ENCODE measurements at places on chromosomes 5 and 9.
A peak's percentile ranks its signal among the peaks of the same experiment; 100 is the strongest.

DNA sequence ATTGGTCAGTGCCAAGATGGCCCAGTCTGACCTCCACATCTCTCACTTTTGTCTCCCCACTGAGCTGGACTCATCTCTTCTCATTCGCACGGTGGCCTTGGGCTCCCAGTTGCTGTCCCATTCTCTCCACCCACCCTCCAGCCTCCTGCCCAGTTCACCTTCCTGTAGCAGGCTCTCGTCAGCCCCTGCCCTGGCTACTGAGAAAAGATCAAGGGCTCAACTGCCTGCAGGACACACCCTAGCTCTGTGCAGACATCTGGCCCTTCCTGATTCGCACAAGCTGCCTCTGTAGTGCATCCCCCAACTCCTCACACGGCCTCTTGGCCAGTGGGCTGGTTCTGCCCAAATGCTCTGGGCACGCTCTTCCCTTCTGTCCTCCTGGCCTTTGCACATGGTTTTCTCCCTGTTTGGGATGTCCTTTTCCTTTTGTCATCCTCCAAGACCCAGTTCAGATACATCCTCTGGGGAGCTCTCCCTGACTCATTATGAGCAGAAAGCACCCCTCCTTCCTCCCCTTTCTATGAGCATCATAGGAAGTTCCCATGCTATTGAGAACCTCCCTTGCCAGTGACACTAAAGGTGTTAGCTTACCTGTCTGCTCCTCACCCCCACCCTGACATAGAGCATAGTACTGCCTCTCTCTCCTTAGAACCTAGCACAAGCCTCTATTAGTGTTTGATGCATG, 78.5 kb upstream of the TGFBR1 start:
- no peak for DNase-seq

GRCh38 chr5:124438903-124439281, 307.5 kb downstream of the ZNF608 start:
- DNase-seq = no peak

DNA sequence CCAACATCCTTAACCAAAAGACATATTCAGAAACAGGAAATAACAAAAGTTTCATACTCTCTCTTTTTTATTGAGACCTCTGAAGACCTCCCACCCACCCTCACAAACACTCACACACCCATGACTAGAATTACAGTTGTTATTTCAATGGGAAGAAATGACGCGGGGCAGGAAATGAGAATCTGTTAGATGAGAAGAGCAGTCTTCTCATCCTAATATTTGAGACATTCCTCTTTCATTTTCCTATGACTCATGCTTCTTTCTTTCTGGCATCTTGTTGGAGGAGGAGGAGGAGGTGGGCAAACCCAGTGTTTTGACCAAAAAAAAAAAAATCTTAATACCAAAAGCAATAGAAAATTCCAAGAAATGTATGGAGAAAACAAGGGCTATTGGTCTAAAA, 179.5 kb upstream of the TARS1 start:
- no peak for DNase-seq

DNA sequence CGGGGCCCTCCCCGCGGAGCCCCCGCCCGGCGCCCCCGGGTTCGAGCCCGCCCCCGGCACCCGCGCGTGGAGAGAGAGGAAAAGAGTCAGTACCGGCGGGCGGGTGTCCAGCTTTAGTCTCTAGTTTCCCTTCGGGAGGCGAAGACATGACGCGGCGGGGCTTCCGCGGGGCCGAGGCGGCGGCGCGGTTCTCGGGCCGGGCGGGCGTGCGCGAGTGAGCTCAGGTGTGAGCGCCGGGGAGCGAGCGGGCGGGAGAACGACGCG, 181 bp downstream of the DAP start:
- DNase-seq = no peak

- DNase-seq = no peak
Measured at GRCh38 chr5:118596255-118596654, 392.1 kb downstream of the DTWD2 start.

GRCh38 chr5:158430166-158430797, 571.3 kb upstream of the CLINT1 start:
- DNase-seq = no peak

- no peak for DNase-seq
Measured at GRCh38 chr9:35763181-35763580, 9.1 kb upstream of the MSMP start.

DNA sequence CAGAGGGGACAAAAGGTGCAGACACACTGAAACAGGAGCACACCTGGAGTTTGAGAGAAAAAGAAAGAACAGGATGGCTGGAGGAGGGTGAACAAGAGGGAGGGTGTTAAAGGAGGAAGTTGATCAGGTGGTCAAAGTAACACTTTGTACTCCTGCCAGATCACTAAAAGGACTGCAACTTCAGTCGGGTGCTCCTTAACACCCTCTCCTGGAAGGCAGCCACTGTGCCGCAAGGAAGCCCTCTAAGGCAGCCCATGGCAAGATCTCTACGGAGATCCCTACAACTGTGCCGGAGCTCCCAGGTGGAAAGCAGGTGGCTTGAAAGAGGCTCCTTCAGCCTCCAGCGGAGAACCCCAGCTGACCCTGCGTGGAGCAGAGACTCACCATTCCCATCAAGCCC, 124.4 kb upstream of the MSX2 start:
- DNase-seq = no peak

GRCh38 chr9:87080512-87081264, 133.4 kb upstream of the GAS1 start:
- DNase-seq = no peak

- no peak for DNase-seq
Measured at GRCh38 chr9:19623941-19624340, 164.9 kb downstream of the SLC24A2 start.

DNA sequence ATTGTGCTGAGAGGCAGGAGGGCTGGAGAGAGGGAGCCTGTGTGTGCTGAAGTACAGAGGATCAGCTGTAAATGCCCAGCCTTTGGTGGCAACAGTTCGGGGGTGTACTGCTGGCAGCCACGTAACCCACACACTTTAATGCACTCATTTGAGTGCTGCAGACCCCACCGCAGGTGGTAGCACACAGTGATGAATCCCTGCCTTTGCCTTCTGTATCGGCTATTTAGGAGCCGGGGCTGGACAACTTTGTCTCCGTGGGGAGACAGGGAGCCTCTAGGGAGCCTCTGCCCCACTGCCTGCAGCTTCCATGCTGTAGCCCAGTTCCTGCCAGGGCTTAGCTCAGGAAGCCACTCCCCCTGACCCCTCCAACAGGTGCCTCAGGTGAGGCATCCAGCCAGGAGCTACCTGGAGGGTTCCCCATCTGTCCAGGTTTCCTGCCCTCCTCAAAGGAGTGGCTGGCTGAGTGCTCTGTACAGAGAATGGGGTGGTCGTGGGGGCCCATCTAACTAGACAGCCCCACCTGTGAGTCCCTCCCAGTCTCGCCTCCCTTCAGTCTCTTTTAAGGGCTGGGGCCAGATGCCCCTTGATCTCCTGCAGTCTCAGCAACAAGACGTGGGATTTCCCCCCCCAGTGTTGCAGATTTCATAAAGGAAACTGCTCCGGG, 44.5 kb downstream of the SECISBP2 start:
- no peak for DNase-seq

GRCh38 chr5:127941646-127942045, 141.9 kb upstream of the SLC12A2 start:
- DNase-seq = no peak

GRCh38 chr9:110788871-110789270, 120.3 kb downstream of the MUSK start:
- DNase-seq = no peak

DNA sequence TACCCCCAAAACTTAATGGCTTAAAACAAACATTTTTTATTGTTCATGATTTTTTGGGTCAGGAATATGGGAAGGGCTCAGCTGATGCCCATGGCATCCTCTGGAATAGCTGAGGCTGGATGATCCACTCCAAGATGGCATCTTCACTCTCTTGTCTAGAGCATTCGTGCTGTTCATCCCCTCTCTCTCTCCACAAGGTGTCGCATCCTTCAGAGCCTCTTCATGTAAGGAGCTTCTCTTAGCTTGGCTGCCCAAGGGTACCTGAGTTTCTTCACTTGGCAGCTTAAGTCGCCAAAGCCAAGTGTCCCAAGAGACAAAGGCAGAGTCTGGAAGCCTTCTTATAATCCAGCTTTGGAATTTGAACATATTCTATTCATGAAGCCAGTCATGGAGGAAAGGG, 294.7 kb downstream of the CHSY3 start:
- DNase-seq = no peak

GRCh38 chr5:93632327-93632726, 49.3 kb downstream of the NR2F1 start:
- no peak for DNase-seq

DNA sequence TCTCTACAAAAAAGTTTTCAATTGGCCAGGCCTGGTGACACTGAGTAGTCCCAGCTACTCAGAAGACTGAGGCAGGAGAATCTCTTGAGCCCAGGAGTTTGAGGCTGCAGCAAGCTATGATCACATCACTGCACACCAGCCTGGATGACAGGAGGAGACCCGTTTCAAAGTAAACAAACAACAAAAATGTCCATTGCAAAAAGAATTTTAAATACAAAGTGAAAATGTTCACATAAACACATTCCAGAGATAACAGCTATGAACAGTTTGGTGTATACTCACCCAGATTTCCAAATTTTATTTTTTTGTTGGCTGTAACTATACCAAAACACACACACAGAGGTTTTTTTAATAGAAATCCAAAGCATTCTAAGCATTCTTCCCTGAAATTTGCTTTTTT, 39.8 kb downstream of the ADRA1B start:
- no peak for DNase-seq

GRCh38 chr5:168976311-168976970, 324.5 kb downstream of the SLIT3 start:
- no peak for DNase-seq

DNA sequence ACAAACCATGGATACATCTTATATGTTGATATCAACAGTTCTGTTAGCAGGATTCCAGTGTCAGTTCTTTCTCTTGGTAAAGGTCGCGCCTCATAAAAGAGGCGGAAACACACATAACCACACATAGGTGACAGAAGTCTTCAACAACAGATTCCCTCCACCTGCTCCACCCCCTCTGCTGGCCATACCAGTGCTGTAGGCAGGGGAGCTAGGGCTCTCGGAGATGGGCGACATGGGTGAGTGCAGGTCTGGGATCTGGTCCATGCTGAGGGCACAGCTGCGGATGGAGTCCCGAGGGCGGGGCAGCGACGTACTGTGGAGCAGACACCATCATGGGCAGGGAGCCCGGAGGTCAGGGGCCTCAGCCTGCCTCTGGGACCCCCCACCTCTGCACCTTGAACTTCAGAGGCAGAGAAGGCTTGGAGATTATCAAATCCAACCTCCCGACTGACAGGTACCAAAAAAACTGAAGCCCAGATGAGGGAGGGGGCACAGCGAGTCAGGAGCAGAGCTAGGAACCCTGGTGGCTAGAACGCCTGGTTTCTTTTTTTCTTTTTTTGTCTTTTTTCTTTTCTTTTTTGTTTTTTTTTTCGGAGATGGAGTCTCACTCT, 12.0 kb upstream of the TOR2A start:
- DNase-seq = no peak

DNA sequence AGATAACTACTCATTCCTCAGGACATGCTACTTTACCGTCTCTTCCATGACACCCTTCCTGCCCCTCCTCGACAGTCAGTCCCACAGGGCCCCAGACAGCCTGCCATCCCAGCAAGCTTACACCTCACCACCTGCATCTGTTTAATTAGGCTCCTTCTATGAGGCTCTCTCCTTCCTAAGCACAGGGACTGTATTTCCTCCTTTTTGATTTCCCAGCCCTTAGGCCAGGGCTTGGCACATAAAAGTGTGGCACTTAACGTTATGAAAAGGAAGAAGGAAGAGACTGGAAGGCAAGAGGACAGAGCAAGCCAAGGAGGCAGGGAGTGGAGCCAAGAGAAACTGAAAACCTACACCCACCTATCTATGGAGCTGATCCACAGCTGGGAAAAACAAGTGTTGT, 146.8 kb downstream of the SIL1 start:
- no peak for DNase-seq

DNA sequence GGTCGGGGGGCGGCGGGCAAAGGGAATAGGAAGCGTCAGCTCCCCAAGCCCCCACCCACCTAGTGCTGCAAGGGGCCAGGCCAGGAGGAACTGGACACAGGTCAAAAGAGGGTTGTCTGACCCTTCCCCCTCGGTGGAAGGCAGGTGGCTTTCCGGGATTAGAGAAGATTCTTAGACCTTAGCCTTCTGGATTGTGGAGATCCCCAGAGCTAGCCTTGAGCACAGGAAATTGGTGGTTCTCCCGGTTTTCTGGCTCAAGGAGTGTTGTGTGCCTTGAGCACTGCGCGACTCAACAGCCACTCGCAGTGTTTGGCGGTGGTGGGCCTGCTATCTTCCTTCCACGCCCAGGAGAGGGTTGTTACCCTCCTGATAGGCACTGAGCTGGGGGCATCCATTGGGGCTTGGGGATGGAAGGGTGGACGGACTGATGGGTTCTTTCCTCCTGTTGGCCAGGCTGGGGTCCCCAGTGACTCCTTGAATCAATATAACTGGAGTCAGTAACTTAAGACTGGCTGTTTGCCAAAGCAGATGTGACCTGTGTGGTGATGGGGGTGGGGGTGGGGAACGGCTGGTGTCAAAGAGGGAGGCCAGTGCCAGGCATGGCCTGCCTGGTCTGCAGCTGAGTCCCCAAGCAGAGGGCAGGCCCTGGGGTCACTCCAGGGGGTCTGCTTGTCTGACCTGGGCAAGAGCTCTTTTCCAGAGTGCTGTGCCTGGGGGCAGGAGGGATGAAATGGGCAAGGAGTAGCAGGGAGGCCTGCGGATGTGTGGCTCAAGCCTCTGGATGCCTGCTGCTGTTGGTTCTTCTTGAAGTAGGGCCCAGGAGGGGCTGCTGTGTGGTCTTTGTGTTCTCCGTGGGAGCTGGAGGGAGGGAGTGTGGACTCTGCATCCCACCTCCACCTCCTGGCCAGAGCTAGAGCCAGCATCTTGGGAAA, 2.1 kb downstream of the FGF18 start:
- DNase-seq = no peak

GRCh38 chr5:115838885-115839518, 2.4 kb downstream of the ATG12 start:
- no peak for DNase-seq

DNA sequence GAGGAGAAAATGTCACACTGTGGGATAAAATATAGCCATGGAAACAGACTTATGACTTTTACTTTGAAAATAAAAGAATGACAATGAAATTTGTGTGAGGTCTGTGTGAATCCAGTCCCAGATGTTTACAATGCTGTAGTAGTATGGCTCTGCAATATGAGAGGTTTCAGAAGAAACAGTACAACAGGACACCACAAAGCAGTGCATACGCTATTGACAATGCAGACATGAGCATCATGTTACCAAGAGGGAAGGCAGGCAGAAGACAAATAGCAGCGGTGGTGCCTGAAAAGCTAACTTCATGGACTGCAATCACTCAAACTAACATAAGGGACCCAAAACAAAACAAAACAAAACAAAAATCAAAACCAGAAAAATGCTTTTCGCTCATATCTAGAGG, 1.8 kb downstream of the FGF10 start:
- DNase-seq = no peak

- DNase-seq = peak; percentile 57
Measured at GRCh38 chr5:14142827-14143545, at the start of gene TRIO. TRIO (plus strand) TSS chr5:14143342; CDS start chr5:14143726, 384 bp downstream.

- DNase-seq = no peak
Measured at GRCh38 chr5:134534726-134535110, 9.2 kb downstream of the JADE2 start.

Data from stimulated activated CD4-positive, alpha-beta T cell treated with anti-CD3 and anti-CD28 coated beads, TNF-alpha, amount 100 ng/mL, for 1 hour (primary cell).